NCI-H526 treated with DMSO at 0.1 percent for 48 hours (cell line): ENCODE measurements at places on chromosomes 2 and 18.

DNA sequence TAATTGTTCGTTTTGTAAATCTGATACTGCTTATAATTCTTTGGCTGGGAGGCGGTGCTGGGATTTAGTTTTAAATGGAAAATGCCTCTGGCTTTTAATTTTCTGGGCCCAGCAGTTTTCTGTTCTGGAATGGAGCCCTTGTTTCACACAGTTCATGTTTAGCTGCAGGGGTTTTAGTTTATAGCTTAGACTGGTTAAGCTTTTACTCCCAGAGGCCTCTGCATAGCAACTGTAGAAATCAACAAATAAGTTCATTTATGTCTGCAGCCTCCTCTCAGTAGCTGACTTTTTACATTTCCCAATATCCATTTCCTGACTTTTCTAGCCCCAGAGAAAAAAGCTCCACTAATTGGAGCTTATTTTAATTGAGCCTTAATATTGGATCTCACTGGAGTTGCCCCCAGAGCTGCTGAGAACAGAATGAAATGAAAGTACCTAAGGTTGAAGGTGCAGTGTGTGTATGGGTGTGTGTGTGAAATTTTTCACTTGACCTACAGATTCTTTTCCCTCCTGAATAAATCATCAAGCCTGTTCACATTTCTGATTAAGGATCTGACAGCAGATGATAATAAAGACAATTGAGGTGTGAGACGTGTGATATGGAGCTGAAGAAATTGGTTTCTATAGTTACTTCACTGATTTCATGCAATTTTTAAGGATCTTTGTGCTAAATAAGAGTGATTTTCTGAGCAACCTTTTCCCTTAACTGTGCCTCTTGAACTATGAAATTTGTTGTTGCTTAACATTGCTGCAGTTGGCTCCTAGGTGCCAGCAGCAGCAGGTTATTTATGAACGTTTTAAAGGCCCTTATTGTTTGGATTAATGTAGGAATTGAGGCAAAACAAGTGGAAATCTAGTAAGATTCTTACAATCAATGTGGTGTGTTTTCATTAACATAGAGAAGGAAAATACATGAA, 109.6 kb downstream of the TAF4B start:
- no peak for DNase-seq

- DNase-seq, result no peak
Measured at GRCh38 chr18:31424383-31424988, 23.1 kb upstream of the DSG3 start.

DNA sequence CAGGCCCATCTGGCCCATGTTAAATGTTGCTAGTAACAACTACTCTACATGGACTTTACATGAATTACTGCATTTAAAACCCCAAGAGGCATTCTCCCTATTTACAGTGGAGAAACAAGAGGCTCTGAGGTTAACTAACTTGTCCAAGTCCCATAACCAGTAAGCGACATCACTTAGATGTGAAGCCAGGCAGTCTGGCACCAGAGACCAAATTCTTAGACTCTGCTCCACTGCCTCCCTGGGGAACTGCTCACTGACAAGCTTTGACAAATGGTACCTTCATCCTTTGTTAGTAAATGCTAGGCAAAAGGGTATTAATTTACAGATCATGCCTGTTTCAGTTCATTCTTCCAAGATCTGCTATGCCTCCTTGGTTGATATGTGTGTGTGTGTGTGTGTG, 124.8 kb downstream of the AFF3 start:
- no peak for DNase-seq

- no peak for DNase-seq
Measured at GRCh38 chr2:111049792-111050640, 70.7 kb upstream of the BCL2L11 start.

GRCh38 chr2:15174567-15174966, 386.6 kb downstream of the NBAS start:
- DNase-seq, result no peak

GRCh38 chr2:66463206-66463755, 28.4 kb downstream of the MEIS1 start:
- DNase-seq, result no peak

DNA sequence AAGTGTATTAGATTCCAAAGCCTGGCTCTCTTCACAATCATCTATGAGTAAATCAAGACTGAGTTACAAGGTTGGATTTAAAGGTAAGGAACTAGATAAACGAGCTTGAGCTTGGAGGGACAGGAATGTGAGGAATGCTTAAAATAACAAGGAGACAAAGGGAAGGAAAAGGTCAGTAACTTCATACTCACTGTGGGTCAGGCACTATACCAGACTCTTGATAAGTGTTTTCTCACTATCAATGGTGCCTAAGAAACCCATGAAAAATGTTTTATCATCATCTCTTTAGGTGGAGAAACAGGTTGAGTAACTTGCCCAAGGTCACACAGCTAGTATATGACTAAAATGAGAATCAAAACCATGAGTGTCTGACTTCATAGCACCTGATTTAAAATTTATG, 212.1 kb downstream of the CDH2 start:
- DNase-seq, result no peak

DNA sequence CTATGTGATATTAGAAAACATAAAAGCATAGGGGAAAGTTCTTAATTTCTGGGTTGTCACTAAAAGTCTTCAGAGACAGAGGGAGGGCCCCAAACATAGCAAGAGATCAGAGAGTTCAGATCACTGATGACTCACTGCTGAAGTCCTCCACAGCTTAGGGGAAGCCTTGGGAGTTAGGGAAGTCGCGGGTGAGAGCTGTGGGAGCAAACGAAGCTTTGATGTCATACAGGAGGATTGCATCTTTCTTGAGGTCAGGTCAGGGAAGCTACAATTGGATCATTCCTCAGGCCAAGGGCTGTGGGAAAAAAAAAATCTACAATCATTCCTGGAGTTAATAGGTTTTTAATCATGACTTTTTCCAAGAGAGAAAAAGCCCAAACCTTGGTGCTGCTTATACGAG, 96.2 kb downstream of the COPS8 start:
- DNase-seq, result no peak

- no peak for DNase-seq
Measured at GRCh38 chr2:45938649-45939511, 287.4 kb downstream of the PRKCE start.

DNA sequence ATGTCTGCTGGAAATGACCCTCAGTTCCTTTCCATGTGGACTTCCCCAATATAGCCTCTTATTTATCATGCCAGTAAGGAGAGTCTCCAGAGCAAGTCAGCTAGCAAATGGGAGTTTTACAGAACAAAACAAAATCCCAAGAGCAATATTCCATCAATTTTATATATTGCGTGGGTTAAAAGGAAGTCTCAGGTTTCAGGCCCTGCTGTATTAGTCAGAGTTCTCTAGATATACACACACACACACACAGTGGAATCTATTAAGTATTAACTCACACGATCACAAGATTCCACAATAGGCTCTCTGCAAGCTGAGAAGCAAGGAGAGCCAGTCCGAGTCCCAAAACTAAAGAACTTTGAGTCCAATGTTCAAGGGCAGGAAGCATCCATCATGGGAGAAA, 102.8 kb upstream of the MAP2 start:
- no peak for DNase-seq

DNA sequence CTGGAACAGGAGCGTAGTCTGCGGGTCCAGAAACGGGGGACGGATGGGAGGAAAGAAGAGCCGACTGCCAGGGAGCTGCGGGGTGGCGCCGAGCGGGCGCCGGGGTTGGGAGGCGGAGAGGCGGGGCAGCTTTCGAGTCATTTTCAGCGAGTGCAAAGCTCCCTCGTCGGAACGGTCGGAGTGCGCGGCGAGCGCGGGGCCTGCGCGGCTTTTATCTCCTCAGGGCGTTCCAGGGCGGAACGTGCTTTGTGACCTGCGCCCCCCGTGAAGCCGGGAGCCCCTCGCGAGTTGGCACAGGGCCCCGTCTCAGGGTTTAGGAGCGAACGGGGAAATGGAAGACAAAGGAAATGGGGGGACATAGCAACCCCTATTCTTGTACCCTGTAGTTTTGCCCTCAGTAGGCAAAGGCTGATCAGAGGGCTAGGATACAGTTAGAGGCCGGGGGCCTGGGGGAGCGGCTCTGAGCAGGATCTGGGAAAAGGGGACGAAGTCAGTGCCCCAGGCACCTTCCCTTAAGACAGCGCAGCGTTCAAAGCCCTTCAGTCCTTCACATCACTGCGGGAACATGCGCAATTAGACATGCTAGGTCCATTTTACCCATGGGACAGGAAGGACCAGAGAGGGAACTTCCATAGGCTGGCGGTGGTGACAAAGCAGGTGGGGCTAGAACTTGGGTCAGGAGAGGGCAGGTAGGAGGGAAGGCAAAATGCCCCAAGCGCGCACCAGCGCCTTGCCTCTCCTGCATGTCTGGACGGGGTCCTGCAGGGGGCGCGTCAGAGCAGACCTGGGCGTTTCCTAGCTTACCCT, 60.1 kb upstream of the IL1RL1 start:
- peak; percentile 16 for DNase-seq

GRCh38 chr2:46448641-46449040, 30.7 kb upstream of the TMEM247 start:
- no peak for DNase-seq

DNA sequence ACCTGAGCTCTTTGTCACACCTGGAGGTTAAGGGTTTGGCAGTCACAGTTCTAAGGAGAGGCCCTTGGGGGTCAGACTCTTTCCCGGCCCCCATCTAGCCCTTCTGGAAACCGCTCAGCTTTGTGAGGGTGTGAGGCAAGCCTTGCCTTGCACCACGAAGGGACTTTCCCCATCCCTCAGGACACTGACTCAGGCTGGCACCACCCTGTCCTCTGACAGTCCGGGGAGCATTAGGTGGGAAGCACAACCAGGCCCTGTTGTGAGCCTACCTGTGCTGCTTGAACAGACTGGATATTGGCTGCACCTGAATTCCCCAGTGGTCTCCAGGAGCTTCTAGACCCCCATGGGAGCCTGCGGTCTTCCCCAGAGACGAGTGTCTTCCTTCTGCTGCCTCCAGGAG, 47.0 kb upstream of the GBX2 start:
- no peak for DNase-seq

GRCh38 chr2:134573724-134574123, 145.1 kb downstream of the TMEM163 start:
- no peak for DNase-seq

DNA sequence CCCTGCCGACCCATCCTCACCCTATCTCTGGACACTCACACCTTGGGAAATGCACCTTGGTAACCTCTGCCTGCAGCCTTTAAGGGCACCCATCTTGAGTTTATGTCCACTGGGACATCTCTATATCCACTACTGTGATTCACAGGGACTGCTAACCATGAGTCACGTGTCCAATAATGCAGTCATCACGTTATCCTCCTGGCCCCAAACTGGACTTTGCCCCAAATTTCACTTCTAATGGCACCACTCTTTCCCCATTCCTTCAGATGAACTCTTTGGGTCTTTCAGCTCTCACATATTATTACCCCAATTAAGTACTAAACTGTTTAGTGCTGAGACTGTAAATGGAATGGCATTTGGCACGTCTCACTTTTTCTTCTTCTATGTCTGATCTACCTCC, 71.2 kb upstream of the TMEM200C start:
- no peak for DNase-seq

GRCh38 chr2:222575618-222576017, 80.3 kb downstream of the FARSB start:
- no peak for DNase-seq

DNA sequence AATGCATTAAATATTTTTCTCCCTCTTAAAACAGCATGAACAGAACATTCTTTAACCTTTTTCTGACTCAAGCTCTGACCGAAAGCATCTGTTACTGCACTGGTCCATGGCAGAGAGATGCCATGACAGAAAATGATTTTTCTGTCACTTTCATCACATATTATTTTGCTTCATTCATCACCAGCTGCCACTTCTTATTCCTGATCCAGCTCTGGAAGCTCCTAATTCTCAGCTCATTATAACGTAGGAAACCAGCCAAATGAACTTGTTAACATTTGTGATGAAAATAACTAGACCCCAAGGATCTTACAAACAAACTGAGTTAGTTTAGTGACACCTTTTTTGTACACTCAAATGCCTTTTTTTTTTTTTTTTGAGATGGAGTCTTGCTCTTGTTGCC, 7.6 kb upstream of the CFLAR start:
- no peak for DNase-seq

DNA sequence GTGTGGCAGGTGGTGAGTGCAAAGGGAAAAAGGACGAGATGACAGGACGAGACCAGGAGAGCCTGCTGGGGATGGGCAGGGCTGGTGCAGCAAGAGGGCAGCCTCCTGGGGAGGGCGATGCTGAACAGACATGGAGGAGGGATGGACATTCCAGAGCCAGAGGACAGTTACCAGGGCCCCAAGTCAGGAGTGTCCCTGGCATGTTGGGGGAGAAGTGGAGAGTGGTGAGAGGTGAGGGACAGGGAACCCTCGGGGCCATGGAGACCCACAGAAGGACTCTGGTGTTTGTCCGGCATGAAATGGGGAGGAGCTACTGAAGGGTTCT, 19.0 kb downstream of the MTERF4 start:
- DNase-seq, result no peak

DNA sequence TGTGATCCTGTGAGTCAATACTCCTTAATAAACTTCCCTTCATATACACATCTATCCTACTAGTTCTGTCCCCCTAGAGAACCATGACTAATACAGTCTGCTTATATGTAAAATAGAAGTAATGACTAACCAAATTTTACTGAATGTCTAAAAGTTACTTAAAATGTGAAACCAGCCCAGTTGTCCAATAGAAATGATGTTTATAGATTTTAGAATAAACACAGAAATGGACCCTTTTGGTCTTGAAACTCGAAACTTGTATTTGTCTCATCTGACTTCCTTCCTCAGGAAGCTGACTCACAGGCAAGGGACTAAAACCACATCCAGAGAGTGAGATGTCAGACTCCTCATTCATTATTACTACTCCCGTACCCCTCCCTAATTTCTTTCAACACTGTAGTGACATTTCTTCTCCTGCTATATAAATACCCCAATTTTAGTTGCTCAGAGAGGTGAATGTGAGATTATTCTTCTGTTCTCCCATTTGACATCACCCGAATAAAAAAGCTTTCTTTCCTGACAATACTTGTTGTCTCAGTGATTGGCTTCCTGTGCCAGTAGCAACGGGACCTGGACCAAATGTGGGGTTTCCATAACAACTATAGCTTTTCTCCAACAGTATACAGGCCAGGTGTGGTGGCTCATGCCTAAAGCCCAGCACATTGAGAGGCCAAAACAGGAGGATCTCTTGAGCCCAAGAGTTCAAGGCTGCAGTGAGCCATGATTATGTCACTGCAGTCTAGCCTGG, 486.0 kb downstream of the ERBB4 start:
- DNase-seq, result no peak

- DNase-seq, result no peak
Measured at GRCh38 chr2:167249197-167249596, 360.9 kb downstream of the XIRP2 start.

GRCh38 chr2:124810132-124810531, 785.0 kb downstream of the CNTNAP5 start:
- DNase-seq, result no peak

- DNase-seq, result no peak
Measured at GRCh38 chr2:152427902-152428301, 92.9 kb downstream of the FMNL2 start.
